Forelimb muscle (tissue), 1 donor: ENCODE measurements at places on chromosomes 3 and 15. TPM values are rescaled to one million over a fixed set of nuclear protein-coding genes. Genes with fewer than 3 reads are reported as not detected.

DNA sequence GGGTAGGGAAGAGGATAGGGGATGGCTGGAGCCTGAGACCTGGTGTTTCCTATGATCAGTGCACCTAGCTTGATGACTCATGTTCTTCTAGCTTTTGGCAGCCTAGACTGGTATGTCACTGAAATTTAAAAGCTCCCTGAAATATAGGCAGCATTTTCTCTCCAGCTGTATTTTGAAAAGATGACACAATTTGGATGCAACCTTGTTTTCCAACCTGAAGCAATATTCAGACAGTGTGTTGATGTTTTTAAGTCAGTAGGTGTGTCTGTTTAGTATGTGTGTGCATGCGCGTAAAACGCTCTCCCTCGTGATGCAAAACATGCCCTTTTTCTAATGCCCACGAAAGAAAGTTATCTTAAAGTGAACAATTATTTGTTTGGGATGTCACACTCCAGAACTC lies 58.5 kb downstream of the RPL22L1 start:
- no peak for DNase-seq

DNA sequence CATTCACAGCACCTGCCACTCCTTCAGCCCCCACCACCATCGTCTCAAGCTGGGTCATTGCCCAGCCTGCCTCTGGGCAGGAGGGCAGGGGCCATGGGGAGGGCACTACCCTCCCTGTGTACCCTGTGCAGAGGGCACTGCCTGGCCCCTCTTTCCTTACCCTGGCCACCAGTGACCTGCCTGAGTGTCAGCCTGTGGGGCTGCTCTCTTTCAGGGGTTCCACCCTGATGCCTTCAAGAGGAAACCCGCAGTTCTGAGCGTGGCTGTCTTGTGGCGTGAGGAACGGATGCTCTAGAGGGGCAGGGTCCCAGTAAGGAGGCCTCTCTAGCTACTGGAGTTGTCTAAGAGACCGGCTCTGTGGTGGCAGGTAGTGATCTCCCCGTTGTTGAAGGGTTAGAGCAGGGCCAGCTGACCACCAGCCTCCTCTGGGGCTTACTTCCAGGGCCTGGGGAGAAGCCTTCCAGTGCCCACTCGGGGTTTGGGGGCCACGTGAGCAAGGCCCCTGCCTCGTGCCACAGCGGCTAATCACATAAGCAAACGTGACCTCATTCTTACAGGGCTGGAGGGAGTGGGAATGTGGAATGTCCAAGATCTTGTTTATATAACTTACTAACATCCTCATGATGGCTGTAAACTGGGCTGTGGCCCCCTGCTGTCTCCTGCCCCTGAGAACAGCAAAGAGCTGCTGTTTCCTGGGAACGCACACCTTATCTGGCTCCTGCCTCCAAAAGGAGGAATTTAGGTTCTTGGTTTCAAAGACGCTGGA lies 31.4 kb upstream of the SEC13 start:
- DNase-seq, result no peak

DNA sequence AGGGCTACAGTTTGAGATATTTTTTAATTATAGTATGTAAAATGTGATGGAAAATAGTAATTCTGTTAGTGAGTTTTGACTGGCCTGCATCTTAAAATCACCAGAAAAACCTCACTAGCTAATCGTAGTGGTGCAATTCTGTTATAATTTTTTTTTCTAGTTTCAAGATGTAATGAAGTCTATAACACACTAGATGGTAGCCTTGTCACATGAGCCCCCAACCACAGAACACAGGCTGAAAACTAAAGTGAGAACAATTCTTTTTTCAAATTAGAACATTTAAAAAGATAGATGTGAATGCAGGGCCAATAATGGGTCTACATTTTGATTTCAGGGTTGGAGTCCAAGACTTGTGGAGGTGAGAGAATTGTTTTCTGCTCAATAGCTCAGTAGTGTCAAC lies 83.3 kb upstream of the KCNH8 start:
- DNase-seq, result no peak

- peak; percentile 17 for DNase-seq
Measured at GRCh38 chr3:632571-633170, 436.1 kb downstream of the CHL1 start.

DNA sequence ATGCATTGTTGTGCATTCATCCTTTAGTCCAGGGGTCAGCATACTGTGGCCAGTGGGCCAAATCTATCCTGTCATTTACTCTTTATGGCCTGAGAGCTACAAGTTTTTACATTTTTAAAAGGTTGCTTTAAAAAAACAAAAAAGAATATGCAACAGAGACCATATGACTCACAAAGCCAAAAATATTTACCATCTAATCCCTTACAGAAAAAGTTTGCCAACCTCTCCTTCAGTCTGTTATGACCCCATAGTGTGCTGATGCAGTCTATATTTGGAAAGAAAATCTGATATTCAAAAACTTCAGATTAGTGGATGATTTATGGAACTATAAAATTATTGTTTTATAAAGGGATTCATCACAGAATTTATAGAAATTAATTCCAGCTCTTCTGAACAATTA lies 237.5 kb upstream of the IL12A start:
- DNase-seq, result no peak

- no peak for DNase-seq
Measured at GRCh38 chr3:186841620-186842019, 890 bp upstream of the ADIPOQ start.

DNA sequence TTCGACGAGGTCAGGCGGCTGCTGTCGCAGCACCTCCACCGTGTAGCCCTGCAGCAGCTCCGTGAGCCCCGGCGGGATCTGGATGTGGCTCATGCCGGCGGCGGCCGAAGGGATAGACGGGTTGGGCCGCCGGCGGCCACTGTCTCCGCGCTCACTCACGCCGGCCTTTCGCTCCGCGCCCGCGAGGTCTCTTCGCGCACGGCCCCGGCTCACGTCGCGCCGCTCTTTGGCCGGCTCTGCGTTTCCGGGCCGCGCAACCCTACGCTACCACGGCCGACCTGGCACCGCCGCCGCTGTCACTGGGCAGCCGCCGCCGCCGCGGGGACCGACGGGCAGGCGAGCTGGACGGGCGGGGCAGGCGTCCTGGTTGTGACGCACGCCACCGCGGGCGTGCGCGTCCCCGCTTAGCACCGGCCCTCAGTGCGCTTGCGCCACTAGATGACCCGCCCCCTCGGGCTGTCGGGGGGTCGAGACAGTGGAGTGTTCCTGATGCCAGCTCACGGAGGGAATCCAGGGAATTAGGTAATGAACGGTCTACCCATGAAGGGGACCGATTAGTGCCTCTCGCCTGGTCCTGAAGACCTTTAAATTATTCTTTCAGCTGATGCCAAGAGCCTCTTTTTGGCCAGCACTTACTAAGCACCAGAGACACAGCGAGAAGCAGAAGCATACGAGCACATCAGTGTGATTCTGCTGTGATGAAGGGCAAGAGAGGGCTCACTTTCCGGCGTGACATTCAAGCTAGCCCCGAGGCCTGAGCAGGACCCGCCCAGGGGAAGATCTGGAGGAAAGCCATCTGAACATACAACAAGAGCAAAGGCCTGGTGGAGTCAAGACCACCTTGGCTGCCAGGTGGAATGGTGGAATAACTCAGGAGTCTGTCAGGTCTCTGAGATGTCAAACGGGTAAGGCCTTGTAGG lies at the start of gene PRKAR2A:
TSS of gene PRKAR2A (minus strand) at position 371 of the 920 bp plus-strand sequence. CDS start at position 93, 278 bp downstream.
- peak; percentile 81 for DNase-seq

- DNase-seq, result no peak
Measured at GRCh38 chr3:128844502-128844901, 34.9 kb upstream of the ACAD9 start.

The GABPB1 gene
- polyA plus RNA-seq, result 16.2 TPM

The ALCAM gene
- polyA plus RNA-seq, result 9.0 TPM

The ROBO2 gene
- 2.2 TPM for polyA plus RNA-seq

The PRR20G gene
- not detected for polyA plus RNA-seq

The MFN1 gene
- 45.3 TPM for polyA plus RNA-seq

The ATP10A gene
- polyA plus RNA-seq, result 2.9 TPM
